HCT116 (cell line): ENCODE measurements at places on chromosomes 7 and 10.

DNA sequence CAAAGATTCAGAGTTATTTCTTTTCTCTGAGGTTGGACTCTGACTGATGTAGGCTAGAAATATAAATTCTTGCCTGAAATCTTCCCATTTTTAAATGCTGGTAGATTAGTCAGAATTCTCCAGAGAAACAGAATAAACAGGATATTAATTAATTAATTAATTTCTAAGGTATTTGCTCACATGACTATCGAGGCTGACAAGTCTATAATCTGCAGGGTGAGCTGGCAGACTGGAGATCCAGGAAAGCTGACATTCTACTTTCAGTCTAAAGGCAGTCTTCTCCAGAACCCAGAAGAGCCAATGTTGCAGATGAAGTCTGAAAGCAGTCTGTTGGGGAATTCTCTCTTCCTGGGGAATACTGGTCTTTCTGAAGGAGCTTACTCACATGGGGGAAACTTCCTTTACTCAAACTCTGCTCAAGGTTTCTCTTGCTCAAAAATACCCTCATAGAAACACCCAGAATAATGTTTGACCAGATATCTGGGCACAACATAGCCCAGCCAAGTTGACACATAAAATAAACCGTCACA lies 189.7 kb downstream of the KIF20B start:
- DNase-seq = no peak

DNA sequence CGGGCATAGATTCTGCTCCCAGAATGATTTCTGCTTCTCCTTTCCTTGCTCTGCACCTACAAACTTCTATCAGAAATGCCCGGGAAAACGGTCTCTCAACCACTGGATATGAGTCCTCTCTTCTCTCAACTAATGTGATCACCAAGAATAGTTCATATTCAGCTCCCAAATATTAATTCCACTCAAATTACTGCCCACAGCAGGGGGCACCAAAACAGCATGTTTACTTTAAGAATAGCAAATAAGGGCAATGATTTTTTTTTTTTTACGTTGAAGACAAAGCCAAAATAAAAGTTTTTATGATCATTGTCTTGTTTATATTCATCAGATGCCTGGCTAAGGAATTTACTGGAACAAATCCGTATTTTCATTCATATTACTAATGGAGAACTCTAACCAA lies 94.9 kb upstream of the PRSS1 start:
- DNase-seq = no peak

- DNase-seq = no peak
Measured at GRCh38 chr7:17069146-17069545, 187.4 kb upstream of the AGR3 start.

DNA sequence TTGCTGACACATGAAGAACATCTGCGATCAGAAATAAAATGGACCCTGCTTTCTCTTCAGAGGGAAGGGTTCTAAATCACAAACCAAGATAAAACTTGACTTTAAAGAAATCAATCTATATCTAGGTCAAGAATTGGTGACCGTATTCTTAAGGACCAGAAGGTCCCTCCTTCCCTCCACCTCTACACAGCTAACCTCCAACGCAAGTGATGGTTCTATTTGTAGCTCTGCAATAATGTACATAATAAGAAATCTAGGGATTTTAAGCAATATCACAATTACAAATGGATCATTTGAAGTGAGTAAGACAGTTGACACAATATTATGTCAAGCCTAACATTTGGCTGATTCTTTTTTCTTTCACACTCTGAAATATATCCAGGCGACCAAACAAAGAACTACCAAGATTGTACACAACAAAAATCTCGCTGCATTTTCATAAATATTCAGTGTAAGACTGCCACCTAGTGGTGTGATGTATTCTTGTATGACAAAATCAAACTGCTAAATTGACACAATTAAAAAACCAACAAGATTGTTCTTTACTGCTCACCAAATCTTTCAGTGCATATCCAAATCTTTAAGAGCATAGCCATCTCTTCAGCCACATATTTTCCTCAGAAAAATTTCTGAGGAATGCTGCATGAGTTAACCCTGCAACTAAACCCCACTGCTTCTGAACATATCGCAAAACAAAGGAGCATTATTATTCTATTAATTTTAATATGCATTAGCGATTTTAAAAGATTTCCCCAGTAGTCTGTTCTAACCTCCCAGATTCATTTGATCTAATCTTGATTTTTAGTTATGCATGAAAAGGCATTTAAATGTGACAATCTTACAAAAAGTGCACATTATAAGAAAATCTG lies 44.5 kb downstream of the ICA1 start:
- DNase-seq = peak; percentile 54

DNA sequence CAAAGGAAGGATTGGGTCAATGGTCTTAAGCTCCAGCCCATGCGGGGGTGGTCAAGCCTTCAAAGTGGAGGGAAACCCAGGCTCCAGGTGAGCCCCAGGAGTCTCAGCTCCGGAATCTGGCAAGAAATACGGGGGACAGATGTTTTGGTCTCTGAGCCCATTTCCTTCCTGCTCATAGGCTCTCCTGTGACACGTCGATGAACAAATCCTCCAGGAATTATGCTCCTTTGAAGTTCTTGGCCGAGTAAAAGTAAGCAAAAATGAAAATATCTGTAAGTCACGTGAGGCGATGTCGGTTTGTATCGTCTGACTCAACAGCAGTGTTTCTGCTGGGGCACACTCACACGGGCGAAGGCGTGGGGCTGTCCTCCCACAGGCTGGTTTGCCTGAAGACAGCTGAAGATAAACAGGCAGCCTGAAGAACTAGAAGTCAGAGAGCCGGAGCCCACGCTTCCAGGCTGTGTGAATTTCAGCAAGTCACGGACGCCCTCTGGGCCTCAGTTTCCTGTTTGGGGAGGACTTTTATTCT lies 52.6 kb upstream of the SMNDC1 start:
- peak; percentile 34 for DNase-seq

- DNase-seq = no peak
Measured at GRCh38 chr7:124790645-124791044, 25.1 kb upstream of the GPR37 start.
